ENCODE measurements at places on chromosomes 11 and 22.

- DNase-seq: no peak
These were observed 32.8 kb downstream of the CADM1 start for GRCh38 chr11:115471367-115471766.

DNA sequence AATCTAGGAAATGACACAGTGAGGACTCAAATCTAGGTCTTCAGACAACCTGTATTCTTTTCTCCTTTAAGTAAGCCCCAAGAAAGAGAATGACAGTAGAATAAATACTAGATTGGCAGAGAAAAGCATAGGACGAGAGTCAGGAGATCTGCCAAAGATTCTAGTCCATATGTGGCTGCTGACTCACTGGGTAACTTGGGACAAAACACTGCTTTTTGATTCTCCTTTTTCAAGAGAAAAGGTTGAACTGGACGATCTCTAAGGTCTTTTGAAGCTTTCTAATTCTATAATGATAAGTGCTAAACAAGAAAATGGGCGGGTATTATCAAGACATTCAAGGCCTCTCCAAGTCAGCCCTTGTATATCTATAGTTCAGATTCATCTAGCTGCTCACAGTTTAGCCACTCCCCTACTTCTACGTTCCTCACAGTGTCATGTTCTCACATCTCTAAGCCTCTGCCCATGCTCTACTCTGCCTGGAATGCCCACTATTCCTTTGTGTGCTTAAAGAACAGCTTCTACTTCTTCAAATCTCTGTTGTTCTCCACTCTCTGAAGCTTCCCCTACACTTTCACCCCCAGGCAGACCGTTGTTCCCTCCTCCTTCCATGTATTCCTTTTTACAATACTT is 53.0 kb downstream of the RELT start:
- DNase-seq: no peak

GRCh38 chr11:126633330-126633729 is 277.8 kb downstream of the ST3GAL4 start:
- no peak for DNase-seq

DNA sequence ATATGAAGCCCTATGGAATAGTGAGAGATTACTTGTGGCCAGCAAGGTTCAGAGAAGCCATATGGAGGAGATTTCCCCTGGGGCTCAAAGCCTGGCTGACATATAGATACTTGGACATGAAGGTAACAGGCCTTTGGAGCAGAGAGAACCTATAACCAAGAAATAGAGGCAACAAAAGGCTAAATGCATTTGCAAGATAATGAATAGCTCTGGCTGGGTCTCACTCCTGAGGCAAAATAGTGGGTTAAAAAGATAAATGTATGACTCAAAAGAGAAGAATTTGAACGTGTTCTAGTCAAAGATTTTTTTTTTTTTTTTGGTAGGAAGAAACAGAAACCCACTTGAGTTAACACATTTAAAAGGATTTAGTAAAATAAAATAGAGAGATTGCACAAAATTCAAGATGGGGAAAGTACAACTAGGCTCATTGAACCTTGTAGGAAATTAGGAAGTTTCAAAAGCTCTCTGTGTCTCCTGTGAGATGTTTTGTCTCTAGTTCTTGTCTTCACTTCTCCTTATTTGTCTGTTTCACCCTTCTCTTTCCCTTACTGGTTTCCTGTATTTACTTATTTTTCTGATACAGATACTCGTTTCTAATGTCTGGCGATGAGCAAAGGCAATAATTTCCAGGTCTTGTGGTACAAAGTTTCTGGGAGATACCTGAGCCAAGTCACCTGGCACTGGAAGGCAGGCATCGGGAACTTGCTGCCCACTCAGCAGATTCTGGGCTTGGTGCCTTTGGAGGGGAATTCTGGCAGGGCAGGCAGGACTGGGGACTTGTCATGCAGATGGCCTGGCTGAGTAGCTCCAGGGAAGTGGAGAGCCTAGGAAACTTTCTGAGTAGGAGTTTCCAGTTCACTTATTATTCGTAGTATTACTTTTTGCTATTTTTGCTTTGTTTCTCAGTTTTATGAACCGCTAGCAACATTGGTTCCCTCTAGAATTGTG is 49.2 kb upstream of the SESN3 start:
- no peak for DNase-seq

GRCh38 chr22:35330258-35330861 is 30.7 kb downstream of the TOM1 start:
- no peak for DNase-seq

- no peak for DNase-seq
These were observed at the start of gene OR8B3 for GRCh38 chr11:124398924-124399323. OR8B3 (minus strand) TSS chr11:124399024; CDS start chr11:124397351, 1,673 bp downstream.

- no peak for DNase-seq
These were observed 71.6 kb downstream of the CELSR1 start for GRCh38 chr22:46465793-46466192.

- DNase-seq: no peak
These were observed 13.3 kb downstream of the CREB3L1 start for GRCh38 chr11:46290598-46291309.

GRCh38 chr22:36493690-36494110 is 12.3 kb upstream of the TXN2 start:
- no peak for DNase-seq

DNA sequence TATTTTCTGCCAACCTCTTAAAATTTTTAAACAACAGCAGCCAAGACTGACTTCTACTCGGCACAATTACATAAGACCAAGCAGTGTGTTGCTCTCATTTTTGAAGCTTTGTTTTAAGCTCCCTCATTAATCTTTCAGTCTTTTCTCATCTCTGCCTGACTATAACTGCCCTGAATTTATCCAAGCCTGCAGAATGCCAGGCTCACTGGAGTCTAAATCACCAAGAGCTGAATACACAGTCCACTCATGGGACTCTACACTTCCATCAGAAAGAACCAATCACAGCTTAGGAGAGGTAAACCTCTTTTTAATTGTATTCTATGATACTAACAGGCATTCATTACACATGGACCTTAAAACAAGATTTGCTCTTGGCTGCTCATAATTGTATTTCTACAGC is 178.7 kb downstream of the CADM1 start:
- DNase-seq: no peak

- DNase-seq: no peak
These were observed 13.9 kb downstream of the MYBPC3 start for GRCh38 chr11:47338396-47339241.

- no peak for DNase-seq
These were observed 383.0 kb upstream of the NARS2 start for GRCh38 chr11:78957476-78958245.

DNA sequence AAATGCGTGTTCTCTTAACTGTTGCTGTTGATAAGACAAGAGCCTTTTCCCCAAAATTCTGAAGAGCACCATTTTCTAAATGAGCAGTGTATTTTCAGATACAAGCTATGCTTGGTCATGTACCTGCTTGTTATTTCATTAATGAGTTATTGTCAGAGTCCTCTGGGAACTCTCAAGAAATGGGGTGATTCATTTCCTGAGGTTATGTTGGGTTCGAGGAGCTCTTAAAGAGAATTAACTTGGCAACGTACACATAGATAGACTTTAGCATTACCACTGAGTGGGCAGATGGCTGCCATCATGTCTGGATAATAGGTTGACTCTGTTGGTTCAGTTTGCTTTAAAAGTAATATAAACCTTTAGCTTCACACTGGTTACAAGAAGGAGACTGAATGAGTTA is 87.9 kb upstream of the SORL1-AS1 start:
- DNase-seq: no peak

- peak; percentile 81 for DNase-seq
These were observed at the start of gene BDNF for GRCh38 chr11:27700351-27701301. BDNF (minus strand) TSS chr11:27700455; CDS start chr11:27658564, 41,891 bp downstream.

GRCh38 chr11:46332568-46333393 is 14.5 kb upstream of the DGKZ start:
- DNase-seq: peak; percentile 71

DNA sequence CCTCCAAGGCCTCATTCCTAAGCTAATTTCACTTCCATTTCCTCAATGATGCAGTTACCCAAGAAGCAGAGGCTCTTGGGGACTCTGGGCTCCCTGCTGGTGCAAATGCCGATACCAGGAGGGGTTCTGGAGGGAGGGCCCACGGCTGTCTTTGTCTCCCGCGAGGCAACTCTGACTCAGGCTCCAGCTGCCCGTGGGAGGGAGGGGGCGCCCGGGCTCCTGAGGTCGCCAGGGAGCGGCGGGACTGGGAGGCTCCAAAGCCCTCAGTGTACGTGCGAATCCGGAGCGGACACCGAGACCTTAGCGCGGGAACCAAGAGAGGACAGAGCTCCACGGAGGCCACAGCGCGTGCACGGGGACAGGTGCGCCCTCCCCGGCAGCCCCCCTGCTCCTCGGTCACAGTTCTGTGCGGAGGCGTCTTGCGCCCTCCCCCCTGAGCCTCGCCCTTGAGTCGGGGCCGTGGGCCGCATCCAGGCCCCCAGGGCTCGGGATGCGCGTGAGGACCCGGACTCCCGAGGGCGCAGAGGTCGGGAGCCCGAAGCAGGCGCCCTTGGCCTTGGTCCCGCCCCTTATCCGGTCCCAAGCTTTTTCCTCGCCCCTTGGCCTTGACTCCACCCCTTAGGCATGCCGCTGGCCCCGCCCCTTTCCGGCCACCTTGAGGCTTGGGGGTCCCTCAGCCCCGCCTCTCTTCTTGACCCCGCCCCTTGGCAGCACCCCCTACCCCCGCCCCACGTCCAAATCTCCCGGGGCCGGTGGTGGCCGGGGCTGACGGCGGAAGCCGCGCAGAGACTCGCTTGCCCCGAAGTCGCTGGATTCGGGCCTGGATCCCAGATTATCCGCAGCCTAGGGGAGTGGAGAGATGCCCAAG is 4.7 kb upstream of the SHISA8 start:
- DNase-seq: peak; percentile 65

GRCh38 chr11:27356624-27357222 is 6.3 kb downstream of the CCDC34 start:
- DNase-seq: no peak

- DNase-seq: no peak
These were observed at the start of gene GALR3 for GRCh38 chr22:37823134-37823985. GALR3 (plus strand) TSS chr22:37823382; CDS start chr22:37823407, 25 bp downstream.

DNA sequence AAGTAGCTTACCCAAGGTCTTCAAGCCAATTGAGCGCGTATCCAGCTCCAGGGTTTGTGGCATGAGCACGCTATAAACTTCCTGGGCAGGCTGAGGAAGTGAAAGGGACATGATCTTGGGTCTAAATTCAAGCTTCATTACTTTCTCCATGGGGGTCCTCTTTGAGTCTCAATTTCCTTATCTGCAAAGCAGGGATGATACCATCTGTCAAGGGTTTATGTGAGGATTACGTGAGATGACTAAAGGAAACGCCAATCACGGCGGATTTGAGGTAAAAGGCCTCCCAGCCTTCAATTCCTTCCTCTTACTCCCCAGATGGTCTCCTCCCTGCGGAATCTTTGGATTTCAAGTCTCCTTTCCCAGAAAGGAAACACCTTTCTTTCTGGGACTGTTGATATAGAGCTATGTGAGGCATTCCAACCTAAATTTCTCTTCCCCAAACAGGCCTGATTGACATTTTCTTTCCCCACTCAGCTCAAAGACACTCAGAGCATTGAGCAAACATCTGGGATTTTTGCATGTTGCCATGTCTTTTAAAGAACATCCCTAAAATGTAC is 474.4 kb downstream of the INSC start:
- DNase-seq: peak; percentile 14

- DNase-seq: no peak
These were observed 95.0 kb downstream of the CADM1 start for GRCh38 chr11:115409116-115409670.

All from retina (tissue), 1 donor.